Left ventricle myocardium inferior (tissue), 1 donor: ENCODE measurements at places on chromosomes 5 and 9. TPM values are rescaled to one million over a fixed set of nuclear protein-coding genes. Genes with fewer than 3 reads are reported as not detected.

CER1 gene
- total RNA-seq, result not detected

ZNF622 gene
- total RNA-seq, result 56.1 TPM

TMC1 gene
- total RNA-seq, result 0.25 TPM

BSPRY gene
- 0.25 TPM for total RNA-seq

SURF6 gene
- total RNA-seq, result 11.6 TPM

UBE2R2 gene
- 40.6 TPM for total RNA-seq

TTC39B gene
- total RNA-seq, result 1.6 TPM

DDX4 gene
- total RNA-seq, result not detected

SCGB3A1 gene
- not detected for total RNA-seq

GRIA1 gene
- 0.14 TPM for total RNA-seq

STARD4 gene
- 5.6 TPM for total RNA-seq

LURAP1L gene
- total RNA-seq, result 2.6 TPM

SKP2 gene
- 4.6 TPM for total RNA-seq

PRRX2 gene
- 0.85 TPM for total RNA-seq

LMAN2 gene
- 60.0 TPM for total RNA-seq

GRCh38 chr5:138077064-138077696 lies 6.7 kb upstream of the WNT8A start:
- no peaks in the 10 kb centered on the region for H3K27me3 ChIP-seq
- no peak overlapping the region for H3K27ac ChIP-seq
- H3K4me3 ChIP-seq, result no peak overlapping the region
- DNase-seq, result peak; percentile 50

GRCh38 chr5:67416133-67416937 lies 219.7 kb upstream of the CD180 start:
- H3K27ac ChIP-seq, result no peak overlapping the region
- no peaks in the 10 kb centered on the region for H3K36me3 ChIP-seq
- H3K27me3 ChIP-seq, result no peaks in the 10 kb centered on the region
- no peak for DNase-seq
- H3K4me1 ChIP-seq, result no peaks in the 10 kb centered on the region

DNA sequence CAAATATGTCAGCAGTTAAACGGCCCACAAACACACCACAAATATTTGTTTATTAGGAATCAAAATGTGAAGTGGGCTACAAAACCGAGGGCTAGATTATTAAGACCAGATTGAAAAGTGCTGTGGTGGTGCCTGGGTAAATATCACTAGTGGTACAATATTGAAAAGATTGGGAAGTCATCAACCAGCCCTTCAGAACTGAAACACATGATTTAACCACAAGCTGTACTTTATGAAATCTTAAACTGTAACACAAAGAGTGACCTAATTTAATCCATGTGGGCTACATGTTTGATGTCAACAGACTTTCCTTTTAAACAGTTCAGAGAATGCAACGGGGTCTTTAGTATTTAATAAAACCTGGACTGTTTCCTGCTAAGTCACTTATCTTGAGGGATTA lies 182.3 kb downstream of the SPATA31D1 start:
- no peak overlapping the region for H3K27ac ChIP-seq
- no peaks in the 10 kb centered on the region for H3K36me3 ChIP-seq
- H3K4me3 ChIP-seq, result no peak overlapping the region
- DNase-seq, result no peak
- H3K27me3 ChIP-seq, result no peaks in the 10 kb centered on the region

DNA sequence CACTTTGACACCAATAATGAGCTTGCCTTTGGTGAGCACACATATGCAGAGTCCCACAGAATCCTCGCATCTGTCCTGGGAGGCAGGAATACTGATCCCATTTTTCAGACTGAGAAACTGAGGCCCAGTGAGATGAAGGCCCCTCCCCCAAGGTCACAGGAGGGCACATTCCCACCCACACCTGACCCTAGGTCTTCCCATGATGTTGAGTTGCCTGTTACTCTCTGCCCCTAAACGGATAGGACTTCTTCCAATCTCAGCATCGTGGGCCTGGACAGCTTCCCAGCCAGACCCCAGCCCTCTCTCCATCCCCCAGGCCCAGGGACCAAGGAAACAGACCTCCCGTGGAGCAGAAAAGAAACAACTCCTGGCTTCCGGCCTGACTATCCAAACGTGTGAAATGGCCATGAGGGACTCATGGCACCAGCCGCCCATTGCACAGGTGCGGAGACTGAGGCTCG lies 877 bp downstream of the SH3GLB2 start:
- peak overlapping the region; percentile 78 for H3K27ac ChIP-seq
- DNase-seq, result no peak
- no peaks in the 10 kb centered on the region for H3K27me3 ChIP-seq
- peaks cover 32% of the 10 kb centered on the region for H3K4me1 ChIP-seq

GRCh38 chr5:176653401-176654385 lies 6.4 kb downstream of the TSPAN17 start:
- no peak for DNase-seq
- H3K4me3 ChIP-seq, result no peak overlapping the region
- H3K36me3 ChIP-seq, result peaks cover 40% of the 10 kb centered on the region
- H3K4me1 ChIP-seq, result peaks cover 11% of the 10 kb centered on the region
- H3K27me3 ChIP-seq, result no peaks in the 10 kb centered on the region

GRCh38 chr5:1554410-1554967 lies 30.7 kb upstream of the LPCAT1 start:
- H3K27me3 ChIP-seq, result peaks cover 4% of the 10 kb centered on the region
- no peak for DNase-seq
- H3K4me3 ChIP-seq, result no peak overlapping the region
- no peak overlapping the region for H3K27ac ChIP-seq
- no peaks in the 10 kb centered on the region for H3K36me3 ChIP-seq
- H3K4me1 ChIP-seq, result peaks cover 9% of the 10 kb centered on the region

DNA sequence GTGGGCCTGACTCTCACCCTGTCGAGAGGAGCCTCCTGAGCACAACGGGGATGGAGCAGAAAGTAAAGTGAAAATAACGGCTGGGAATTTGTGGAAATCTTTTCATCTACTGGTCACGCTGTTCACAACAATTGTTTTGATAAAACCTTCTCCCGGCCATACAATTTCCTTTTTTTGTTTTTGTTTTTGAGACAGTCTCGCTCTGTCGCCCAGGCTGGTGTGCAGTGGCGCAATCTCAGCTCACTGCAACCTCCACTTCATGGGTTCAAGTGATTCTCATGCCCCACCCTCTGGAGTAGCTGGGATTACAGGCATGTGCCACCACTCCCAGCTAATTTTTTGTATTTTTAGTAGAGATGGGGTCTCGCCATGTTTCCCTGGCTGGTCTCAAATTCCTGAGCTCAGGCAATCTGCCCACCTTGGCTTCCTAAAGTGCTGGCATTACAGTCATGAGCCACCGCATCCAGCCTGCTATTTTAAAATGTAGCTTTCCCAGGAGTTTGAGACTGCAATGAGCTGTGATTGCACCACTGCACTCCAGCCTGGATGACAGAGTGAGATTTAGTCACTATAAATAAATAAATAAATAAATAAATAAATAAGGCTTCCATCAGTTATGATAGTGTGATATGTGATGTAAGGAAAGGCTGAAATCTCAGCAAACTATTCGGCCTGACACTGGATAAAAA lies 73.5 kb upstream of the PTGER4 start:
- DNase-seq, result no peak
- peak overlapping the region; percentile 27 for H3K4me3 ChIP-seq
- H3K27ac ChIP-seq, result no peak overlapping the region
- no peaks in the 10 kb centered on the region for H3K27me3 ChIP-seq

GRCh38 chr5:121273833-121274433 lies 577.7 kb upstream of the FTMT start:
- H3K4me1 ChIP-seq, result no peaks in the 10 kb centered on the region
- H3K27me3 ChIP-seq, result no peaks in the 10 kb centered on the region
- no peak for DNase-seq
- H3K36me3 ChIP-seq, result no peaks in the 10 kb centered on the region
- H3K4me3 ChIP-seq, result no peak overlapping the region
- H3K27ac ChIP-seq, result no peak overlapping the region

GRCh38 chr5:148981353-148981752 lies 81.5 kb downstream of the SH3TC2 start:
- no peaks in the 10 kb centered on the region for H3K36me3 ChIP-seq
- no peak for DNase-seq
- no peak overlapping the region for H3K27ac ChIP-seq
- no peaks in the 10 kb centered on the region for H3K27me3 ChIP-seq
- H3K4me1 ChIP-seq, result peaks cover 31% of the 10 kb centered on the region

GRCh38 chr5:1840741-1841521 lies 39.7 kb downstream of the NDUFS6 start:
- no peak overlapping the region for H3K4me3 ChIP-seq
- H3K4me1 ChIP-seq, result peaks cover 26% of the 10 kb centered on the region
- DNase-seq, result peak; percentile 72
- peak overlapping the region; percentile 84 for H3K27ac ChIP-seq

DNA sequence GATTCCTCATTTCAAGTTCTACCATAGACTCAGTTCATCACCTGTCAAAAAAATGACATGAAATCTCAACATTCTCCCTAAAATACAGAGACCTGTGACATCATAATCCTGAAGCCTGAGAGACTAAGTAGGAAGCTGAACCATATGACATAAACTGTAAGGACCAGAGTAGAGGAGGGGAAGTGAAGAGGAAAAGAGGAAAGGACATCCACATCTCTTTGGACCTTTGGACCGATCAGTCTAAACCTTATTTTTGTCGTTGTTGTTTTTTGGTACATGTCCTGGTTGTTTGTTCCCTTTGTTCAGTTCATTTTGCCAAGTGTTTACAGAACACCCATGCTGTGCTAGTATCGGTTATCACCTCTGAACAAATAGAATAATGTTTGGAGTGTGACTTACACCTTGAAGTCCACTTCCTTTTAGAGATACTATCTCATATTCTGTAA lies 41.9 kb downstream of the LURAP1L start:
- peaks cover 32% of the 10 kb centered on the region for H3K4me1 ChIP-seq
- no peak overlapping the region for H3K27ac ChIP-seq
- DNase-seq, result no peak
- H3K27me3 ChIP-seq, result no peaks in the 10 kb centered on the region

DNA sequence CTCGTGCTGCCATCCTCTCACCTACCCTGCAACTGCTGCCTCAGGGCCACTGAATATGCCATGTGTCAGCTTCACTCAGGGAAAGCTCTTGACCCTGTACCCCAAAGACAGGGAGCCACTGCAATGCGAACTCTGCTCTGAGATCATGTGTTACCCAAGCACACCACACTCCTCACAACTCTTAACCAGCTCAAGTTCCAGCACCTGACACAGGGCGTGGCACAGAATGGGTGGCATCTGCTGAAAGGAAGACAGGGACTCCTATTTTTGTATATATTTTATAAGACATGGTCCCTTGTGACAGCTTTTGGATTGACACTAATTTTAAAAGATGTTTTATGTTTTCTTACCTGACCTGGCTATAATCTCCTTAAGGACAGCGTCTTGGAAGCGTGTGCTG lies 10.7 kb downstream of the PHYKPL start:
- peaks cover 72% of the 10 kb centered on the region for H3K36me3 ChIP-seq
- peaks cover 8% of the 10 kb centered on the region for H3K4me1 ChIP-seq
- H3K4me3 ChIP-seq, result no peak overlapping the region
- no peak overlapping the region for H3K27ac ChIP-seq
- peak; percentile 7 for DNase-seq
- no peaks in the 10 kb centered on the region for H3K27me3 ChIP-seq

DNA sequence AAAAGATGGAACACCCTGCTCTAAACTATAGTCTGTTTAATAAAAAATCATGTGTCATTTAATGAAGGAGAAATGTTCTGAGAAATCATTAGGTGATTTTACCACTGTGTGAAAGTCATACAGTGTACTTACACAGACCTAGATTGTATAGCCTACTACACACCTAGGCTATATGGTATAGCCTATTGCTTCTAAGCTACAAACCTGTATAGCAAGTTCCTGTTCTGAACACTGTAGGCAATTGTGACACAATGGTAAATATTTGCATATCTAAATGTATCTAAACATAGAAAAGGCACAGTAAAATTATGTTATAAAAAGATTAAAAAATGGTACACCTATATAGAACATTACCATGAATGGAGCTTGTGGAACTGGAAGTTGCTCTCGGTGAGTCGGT lies 40.6 kb downstream of the EFNA5 start:
- no peak overlapping the region for H3K4me3 ChIP-seq
- H3K36me3 ChIP-seq, result no peaks in the 10 kb centered on the region
- DNase-seq, result no peak

GRCh38 chr5:37603072-37603471 lies 224.0 kb downstream of the WDR70 start:
- no peaks in the 10 kb centered on the region for H3K27me3 ChIP-seq
- H3K27ac ChIP-seq, result no peak overlapping the region
- no peak for DNase-seq

- DNase-seq, result no peak
- no peaks in the 10 kb centered on the region for H3K4me1 ChIP-seq
- H3K27ac ChIP-seq, result no peak overlapping the region
- no peaks in the 10 kb centered on the region for H3K27me3 ChIP-seq
- peaks cover 4% of the 10 kb centered on the region for H3K36me3 ChIP-seq
These were observed 296.9 kb downstream of the ADAMTS6 start for GRCh38 chr5:65184780-65185179.

- H3K27ac ChIP-seq, result no peak overlapping the region
- no peaks in the 10 kb centered on the region for H3K36me3 ChIP-seq
- H3K4me1 ChIP-seq, result peaks cover 34% of the 10 kb centered on the region
- peaks cover 68% of the 10 kb centered on the region for H3K27me3 ChIP-seq
- H3K4me3 ChIP-seq, result peak overlapping the region; percentile 67
These were observed 670 bp downstream of the EDIL3 start for GRCh38 chr5:84383816-84384603.

DNA sequence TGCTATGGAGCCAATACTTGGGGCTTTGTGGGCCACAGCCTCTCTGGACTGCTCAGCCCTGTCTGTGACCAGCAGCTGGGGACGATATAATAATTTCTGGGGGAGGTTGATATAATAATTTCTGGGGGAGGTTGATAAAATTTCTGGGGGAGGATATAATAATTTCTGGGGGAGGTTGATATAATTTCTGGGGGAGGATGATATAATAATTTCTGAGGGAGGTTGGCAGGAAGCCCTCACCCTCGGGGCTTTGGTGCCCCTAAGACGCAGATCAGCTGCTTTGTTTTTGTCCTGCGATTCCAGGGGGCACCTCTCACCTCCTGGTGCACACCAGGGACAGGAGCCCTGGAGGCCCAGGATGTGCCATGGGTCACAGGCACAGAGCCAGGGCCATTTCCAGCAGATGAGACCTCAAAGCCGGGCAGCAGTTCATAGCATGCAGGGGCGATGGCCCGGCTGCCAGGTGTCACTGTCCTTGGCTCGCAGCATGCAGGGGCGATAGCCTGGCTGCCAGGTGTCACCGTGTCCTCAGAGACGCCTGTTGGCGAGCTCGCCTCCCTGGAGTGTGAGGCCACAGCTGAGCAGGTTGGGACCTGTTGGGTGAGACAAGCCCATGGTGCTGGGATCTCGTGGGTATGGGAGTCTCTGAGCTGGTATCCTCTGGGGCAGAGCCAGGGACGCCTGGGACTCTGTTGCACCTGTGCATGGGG lies 3.8 kb upstream of the TOR4A start:
- peak overlapping the region; percentile 99 for H3K27ac ChIP-seq
- no peak overlapping the region for H3K4me3 ChIP-seq
- peaks cover 96% of the 10 kb centered on the region for H3K4me1 ChIP-seq
- peaks cover 31% of the 10 kb centered on the region for H3K36me3 ChIP-seq
